ENCODE measurements at places on chromosomes 1 and 21. TPM values are rescaled to one million over a fixed set of nuclear protein-coding genes. Genes with fewer than 3 reads are reported as not detected.

DNA sequence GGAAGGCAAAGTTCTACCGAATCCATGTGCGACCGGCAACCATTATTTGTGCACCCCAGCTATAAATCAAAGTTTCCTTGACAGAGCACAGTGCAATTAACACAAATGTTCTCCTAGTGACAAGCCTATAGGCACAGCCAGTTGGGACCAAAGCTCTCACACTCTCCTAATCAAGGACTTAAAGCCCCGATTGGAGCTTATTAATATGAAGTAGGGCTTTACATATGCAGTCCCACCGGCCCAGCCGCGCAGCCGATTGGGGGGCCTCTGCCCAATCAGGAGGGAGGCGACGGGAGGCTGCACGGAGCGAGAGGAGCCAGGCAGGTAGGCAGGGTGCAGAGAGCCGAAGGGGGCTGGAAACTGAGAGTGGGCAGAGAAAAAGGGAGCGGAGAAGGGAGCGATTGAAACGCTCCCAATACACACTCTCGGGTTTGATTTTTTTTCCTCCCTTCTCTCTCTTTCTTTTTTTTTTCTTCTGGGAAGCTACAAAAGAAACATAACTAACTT lies at the start of gene ESRRG:
TSS of gene ESRRG (minus strand) at position 156 of the 507 bp plus-strand sequence. CDS start at position 26, 130 bp downstream.
- peak; percentile 69 for DNase-seq

DNA sequence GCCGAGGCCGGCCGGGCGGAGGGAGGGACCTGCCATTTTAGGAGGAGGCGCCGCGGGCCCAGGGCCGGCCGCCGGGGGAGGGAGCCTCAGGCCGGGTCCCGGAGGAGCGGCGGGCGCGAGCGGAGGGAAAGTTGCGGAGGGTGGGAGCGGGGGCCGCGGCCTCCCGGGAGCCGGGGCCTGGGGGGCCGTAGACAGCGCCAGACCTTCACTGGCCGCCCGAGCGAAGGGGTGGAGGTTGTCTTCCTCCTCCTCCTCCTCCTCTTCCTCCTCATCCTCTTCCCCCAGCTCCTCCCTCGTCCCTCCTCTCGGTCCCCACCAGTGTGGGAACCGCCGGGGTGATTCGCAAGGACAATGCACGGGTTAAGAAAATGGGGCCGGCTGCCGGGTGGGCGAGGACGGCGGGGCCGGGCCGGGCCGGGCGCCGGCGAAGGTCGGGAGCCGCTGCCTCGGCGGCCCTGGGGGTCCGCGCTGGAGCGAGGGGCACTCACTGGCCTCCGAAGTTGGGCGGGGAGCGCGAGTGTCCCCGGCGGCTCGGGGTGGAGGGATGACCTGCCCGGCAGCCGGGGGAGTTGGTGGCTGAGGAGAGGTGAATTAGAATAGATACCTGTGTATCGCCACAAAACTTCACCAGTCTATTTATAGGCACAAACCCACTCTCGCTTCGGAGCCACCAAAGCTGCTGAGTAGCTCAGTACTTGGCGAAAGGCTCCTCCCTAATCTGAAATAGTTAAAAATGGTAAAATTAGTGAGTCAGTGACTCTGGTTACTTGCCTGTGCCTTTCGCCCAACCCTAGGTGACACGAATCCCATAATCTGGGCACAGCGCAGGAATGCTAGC lies 1.3 kb downstream of the DYRK1A start:
- DNase-seq, result peak; percentile 79

The CRP gene
- not detected for total RNA-seq

- no peak for DNase-seq
Observed at GRCh38 chr1:41622859-41623732, 138.6 kb upstream of the EDN2 start.

DNA sequence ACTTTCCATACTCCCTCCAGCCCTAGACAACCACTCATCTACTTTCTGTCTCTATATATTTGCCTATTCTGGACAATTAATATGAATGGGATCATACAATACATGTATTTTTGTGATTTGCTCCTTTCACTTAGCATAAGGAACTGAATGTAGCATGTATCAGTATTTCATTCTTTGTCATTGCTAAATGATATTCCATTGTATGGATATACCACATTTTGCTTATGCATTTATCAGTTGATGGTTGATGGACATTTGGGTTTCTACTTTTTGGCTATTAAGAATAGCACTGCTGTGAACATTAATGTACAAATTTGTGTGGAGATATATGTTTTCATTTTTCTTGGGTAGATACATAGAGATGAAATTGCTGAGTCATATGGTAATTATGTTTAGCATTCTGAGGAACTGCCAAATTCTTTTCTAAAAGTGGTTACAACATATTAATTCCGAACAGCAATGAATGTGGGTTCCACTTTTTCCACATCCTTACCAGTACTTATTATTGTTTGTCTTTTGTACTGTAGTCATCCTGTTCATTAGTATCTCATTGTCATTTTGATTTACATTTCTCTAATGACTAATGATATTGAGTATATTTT lies 121.0 kb downstream of the LRRC40 start:
- DNase-seq, result no peak

DNA sequence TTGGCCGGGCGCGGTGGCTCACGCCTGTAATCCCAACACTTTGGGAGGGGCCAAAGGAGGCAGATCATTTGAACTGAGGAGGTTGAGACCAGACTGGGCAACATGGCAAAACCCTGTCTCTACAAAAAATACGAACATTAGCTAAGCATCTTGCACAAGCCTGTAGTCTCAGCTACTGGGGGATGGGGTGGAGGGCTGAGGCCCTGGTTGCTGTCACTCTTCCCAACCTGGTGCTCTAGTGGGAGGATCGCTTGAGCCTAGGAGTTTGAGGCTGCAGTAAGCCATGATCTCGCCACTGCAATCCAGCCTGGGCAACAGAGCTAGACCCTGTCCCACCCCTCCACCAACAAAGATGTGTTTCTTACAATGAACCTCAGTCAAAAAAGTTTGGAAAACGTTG lies 2.8 kb downstream of the PHGDH start:
- no peak for DNase-seq

- DNase-seq, result peak; percentile 95
Observed at GRCh38 chr1:9151328-9151860, 22.5 kb upstream of the GPR157 start.

The PARP1 gene
- total RNA-seq, result 64.9 TPM

DNA sequence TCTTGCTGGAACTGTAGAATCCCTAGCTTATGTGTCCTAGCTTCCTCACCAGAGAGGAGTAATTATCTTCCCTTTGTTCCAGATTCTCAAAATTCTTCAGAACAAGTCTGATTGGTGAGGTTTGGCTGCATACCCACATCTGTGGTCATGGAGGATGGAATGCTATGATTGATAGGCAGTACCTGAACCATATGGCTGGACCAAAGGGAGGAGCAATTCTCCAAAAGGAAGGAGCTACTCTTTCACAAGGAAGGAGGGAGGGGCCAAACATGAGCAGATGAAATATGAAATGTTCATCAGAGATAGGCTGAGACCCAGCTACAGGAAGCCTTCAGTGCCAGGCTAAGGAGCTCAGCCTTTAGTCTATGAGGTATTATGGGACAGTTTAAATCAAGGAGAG lies 5.0 kb upstream of the RNF19B start:
- no peak for DNase-seq

GRCh38 chr1:209207701-209208286 lies 375.7 kb upstream of the CAMK1G start:
- peak; percentile 77 for DNase-seq

The ANGPTL1 gene
- total RNA-seq, result 98.2 TPM

The TMEM82 gene
- not detected for total RNA-seq

- DNase-seq, result no peak
Observed at GRCh38 chr21:29102791-29103257, 27.6 kb upstream of the MAP3K7CL start.

DNA sequence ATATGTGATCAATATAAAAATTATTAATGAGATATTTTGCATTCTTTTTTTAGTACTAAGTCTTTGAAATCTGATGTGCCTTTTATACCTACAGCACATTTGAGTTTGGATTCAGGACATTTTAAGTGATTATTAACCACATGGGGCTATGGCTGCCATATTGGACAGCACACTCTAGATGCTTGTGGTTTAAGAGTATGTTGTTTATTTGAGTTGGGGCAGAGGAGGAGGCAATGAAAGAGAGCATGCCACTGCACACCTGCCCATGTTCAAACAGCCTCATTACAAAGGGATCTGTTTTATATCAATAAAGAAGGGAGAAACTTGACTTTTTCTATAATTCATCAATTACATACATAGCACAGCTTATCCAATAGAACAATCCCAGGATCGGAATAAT lies 99.4 kb upstream of the EDEM3 start:
- DNase-seq, result no peak

DNA sequence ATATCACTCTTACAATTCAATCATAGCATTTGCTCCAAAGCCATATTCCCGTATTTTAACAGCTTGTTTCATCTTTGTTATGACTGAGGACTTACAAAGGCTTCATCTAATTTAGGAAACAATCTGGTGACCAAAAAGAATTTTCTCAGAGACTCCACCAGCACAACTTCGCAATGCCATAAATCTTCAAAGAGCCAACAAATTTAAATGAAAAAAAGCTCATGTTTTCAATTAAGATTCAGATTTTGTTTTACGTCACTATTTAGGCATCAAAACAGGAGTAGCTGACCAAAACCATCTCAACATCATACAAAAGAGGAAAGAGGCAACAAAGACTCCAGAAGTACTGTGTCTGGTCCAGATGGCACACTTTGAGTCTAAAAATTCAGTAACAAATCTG lies 373.3 kb downstream of the TTLL7 start:
- no peak for DNase-seq

The ENAH gene
- total RNA-seq, result 59.4 TPM

The ACTN2 gene
- total RNA-seq, result 522 TPM

GRCh38 chr1:160580221-160580812 lies 1.0 kb upstream of the CD84 start:
- DNase-seq, result peak; percentile 36

- no peak for DNase-seq
Observed at GRCh38 chr1:114535401-114535800, 24.4 kb upstream of the TRIM33 start.

The EVA1B gene
- 58.3 TPM for total RNA-seq

DNA sequence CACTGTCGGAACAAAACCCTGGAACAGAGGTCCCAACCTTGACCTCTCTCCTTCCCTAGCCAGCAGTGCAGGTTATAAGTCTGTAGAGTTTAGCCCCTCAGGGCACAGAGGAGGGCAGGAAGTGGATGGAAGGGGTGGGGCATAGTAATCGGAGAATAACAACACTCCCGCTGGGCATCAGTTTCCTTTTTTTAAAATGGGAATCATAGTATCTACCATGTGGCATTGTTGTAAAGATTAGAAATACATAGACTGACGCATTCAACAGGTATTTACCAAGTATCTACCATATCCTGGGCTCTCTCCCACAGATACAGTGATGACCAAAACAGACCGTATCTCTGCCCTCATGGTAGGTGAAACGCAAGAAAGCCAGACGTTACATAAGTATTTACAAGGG lies 24.9 kb upstream of the ATF3 start:
- no peak for DNase-seq

The AIRE gene
- total RNA-seq, result 0.04 TPM

The VANGL1 gene
- 4.9 TPM for total RNA-seq

The HTR6 gene
- not detected for total RNA-seq

The ITGB2 gene
- total RNA-seq, result 8.0 TPM

The CELA3B gene
- total RNA-seq, result not detected

DNA sequence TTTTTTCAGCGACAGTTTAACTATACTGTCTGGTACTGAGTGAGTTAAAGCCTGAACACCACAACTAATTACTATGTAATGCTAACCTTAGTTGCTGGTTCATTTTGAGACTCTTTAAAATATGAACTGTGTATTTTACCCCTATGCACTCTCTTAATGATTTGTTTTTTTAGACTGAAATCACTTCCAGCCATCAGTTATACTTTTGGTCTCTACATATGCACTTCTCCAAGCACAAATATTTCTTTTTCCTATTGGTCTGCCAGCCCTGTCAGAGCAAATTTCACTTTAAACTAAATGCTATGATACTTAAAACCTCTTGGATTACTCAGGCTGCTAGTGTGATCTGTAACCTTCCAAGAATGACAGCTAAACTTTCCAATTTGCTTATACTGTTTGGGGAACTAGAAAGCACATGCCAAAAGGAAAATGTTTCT lies 38.1 kb upstream of the SCYL3 start:
- DNase-seq, result peak; percentile 96

- DNase-seq, result no peak
Observed at GRCh38 chr1:17764591-17764990, 9.5 kb downstream of the ACTL8 start.

GRCh38 chr1:184455786-184456185 lies 69.0 kb downstream of the C1orf21 start:
- DNase-seq, result no peak

GRCh38 chr1:204046346-204046745 lies 26.6 kb upstream of the SOX13 start:
- DNase-seq, result no peak

DNA sequence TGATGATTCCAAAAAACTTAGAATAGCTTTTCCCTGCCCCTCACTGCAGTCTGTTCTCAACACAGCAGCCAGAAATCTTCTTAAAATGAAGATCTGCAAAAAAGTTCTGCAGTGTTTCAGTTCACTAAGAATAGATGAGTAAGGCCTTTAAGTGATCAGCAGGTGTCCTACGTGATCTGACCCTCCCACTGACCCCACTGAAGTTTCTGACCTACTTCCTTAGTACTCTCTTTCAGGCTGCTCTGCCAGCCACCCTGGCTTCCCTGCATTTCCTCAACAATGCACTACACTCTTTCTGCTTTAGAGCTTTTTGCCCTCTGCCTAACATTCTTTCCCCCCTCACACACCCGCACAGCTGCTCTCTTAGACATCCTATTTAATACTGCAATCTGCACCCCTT lies 182.5 kb downstream of the AKT3 start:
- DNase-seq, result no peak

- no peak for DNase-seq
Observed at GRCh38 chr1:109556563-109556962, 8.1 kb downstream of the GNAI3 start.

GRCh38 chr1:203463469-203464062 lies 12.0 kb upstream of the PRELP start:
- DNase-seq, result peak; percentile 67

GRCh38 chr1:42210421-42211133 lies 46.0 kb upstream of the GUCA2A start:
- no peak for DNase-seq

The PROK1 gene
- not detected for total RNA-seq

DNA sequence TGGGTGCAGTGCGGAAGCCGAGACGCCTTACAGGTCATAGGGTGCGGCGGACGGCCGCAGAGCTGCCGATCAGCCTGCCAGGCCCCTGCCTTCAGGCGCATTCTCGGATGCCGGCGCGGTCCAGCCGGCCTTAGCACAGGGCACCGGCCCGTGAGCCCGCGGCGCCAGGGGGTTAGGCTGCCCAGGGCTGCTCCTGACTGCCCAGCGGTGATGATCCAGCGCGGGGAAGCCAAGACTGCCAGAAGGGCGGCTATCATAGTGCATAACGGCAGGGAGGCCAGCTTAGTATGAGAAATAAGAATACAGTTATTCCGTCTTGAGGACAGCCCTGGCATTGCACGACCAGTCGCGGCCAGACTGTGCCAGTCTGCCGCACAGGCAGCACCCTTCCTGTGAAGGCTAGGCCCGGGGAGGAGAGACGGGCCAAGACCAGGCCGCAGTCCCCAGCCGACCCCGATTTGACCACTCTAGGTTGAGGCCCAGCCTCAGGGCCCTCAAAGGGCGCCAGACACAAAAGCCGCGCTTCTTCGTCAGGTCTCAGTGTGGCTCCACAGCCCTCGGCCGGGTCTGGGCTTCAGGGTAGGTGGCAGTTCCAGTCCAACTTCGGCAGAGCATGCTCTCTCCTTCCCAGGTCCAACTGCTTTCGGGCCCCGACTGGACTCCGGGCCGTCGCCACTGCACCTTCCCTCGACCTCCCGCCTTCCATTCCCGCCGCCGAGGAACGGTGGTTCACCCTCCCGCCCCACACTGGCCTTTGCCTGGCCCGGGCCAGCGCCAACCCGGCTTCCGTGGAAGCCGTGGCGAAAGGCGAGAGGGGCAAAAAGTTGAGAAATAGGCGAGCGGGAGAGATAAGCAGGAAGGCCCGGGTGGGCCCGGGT lies 829 bp downstream of the ALX3 start:
- no peak for DNase-seq

Measured in muscle of leg (tissue), 16 donors.